Pons (tissue), 1 donor: ENCODE measurements at places on chromosomes 5 and 9.

DNA sequence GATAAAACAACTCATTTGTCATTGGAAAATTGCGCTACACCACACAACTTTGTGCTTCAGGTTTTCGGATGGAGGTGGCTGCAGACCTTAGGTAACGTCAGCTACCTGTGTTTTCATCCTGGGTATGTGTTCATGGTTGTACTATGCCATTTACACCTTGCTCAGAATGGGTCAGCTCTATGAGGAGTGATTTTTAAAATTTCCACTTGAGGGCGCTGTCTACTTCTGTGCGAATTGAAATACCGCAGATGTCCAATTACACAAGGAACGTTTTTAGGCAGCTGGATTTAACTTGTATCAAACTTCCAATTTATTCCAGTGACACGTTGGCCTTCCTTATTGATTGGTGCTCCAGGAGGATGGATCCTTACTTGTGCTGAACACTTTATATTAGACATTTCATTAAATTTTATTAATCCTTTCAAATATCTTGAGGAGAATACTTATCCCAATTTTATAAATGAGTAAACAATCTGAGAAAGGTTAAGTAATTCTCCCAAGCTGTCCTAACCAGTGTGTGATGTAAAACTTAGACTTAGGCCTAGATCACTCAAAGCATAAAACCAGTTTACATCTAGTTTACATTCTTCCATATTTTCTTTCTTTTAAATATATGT, 23.4 kb downstream of the DMRTA1 start:
- DNase-seq = peak; percentile 37

GRCh38 chr5:143002459-143003327, 232.5 kb downstream of the ARHGAP26 start:
- peak; percentile 90 for DNase-seq

GRCh38 chr9:100014846-100015245, 84.0 kb downstream of the ERP44 start:
- peak; percentile 12 for DNase-seq

- DNase-seq = no peak
These were observed 15.1 kb downstream of the LMBRD2 start for GRCh38 chr5:36136581-36136980.

DNA sequence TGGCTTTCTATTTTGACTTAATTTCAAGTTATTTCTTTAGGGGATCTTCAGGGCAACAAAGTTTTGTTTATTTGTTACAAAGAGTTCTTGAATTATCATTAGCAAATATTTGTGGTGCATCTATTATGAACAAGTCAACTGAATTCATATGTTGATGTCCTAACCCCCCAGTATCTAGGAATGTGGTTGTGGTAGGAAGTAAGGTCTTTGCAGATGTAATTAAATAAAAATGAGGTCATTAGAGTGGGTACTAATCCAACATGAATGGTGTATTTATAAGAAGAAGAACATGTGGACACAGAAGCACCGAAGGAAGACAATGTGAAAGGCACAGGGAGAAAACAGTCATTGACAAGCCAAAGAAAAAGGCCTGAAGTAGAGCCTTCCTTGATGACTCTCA, 474.0 kb upstream of the DAB2 start:
- DNase-seq = no peak

DNA sequence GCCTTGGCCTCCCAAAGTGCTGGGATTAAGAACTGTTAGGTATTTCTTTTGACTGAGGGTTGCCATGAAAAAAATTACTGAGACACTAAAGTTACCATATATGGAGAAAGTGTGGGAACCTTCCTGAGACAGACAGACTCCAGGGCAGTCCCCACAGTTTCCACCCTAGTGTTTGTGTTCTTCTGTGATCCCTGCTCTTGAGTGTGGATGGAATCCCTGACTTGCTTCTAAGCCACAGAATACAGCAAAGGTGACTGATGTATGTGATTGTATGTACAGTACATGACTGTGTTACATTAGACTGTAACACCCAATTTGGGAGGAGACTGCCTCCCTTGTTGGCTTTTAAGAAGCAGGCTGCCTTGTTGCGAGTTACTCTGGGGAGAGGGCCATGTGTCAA, 24.7 kb upstream of the ADAM19 start:
- no peak for DNase-seq

DNA sequence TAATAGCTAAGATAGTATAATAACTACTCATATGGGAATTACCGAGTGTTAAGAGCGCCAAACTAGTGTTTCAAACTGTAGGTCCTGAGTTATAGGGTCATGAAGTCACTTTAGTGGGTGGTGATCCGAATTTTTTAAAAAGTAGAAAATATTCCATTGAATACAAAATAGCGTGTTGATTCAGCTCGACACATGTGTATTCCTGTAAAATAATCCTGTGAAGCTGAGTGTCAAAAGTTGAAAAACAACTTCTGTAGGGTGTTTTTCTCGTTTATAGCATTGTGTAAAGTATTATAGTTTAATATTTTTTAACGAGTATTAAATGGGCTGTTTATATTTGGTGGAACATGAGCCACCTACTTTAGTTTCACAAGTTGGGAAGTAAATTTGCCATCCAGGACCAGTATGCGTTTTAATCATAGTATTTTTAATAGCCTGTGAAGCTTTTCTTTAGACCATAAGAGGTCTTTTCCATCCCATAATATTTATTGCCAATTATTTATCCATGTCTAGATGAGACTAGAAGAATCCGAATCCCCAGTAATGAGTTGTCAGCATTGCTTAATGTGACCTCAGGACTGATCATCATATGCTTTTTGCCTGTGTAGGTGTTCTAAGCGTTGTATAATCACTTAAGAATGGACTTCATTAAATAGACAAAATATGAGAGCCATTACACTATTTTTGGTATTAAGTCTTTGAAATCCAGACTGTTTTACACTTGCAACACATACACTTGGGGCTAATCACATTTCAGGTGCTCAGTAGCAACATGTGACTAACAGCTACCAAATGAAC, 84.1 kb downstream of the PTPDC1 start:
- no peak for DNase-seq

DNA sequence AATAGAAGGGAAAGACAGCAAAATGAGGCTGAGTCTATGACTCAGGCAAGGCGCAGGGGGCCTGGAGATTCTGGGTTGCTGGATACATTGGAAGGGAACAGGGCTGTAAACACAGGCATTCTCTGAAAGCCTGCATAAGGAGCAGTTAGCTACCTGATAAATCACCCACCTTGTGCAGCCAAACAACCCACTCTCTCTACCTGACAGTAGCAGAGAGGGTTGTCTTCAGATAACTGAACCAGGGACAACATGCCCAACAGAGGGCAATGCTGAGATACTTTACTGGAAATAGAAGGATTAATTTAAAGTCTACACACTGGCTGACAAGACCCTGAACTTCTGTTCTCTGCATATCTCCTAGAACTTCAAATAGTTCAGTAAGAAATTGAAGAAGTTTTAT, 161.6 kb downstream of the KCTD16 start:
- DNase-seq = no peak

DNA sequence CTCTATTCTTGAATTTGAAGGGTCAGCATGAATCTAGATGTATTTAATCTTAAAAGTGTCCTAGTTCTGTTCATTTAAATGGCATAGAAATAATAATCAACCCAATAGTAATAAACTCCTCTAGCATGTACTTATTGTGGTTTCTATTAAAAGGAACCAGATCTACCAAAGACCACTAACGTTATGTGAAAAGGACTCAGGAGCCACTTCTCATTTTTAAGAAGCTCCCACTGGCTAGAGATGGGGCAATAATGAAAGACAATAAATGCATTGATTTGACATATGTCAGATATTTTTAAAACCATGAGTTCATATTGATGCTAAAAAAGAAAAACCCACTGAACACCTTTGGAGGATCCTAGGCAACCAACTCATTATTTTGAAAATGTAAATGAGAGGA, 191.9 kb downstream of the ATP10B start:
- DNase-seq = no peak

GRCh38 chr5:120552638-120553037, 88.5 kb downstream of the PRR16 start:
- DNase-seq = no peak

GRCh38 chr5:139251281-139251687, 42.3 kb upstream of the MATR3 start:
- DNase-seq = no peak

DNA sequence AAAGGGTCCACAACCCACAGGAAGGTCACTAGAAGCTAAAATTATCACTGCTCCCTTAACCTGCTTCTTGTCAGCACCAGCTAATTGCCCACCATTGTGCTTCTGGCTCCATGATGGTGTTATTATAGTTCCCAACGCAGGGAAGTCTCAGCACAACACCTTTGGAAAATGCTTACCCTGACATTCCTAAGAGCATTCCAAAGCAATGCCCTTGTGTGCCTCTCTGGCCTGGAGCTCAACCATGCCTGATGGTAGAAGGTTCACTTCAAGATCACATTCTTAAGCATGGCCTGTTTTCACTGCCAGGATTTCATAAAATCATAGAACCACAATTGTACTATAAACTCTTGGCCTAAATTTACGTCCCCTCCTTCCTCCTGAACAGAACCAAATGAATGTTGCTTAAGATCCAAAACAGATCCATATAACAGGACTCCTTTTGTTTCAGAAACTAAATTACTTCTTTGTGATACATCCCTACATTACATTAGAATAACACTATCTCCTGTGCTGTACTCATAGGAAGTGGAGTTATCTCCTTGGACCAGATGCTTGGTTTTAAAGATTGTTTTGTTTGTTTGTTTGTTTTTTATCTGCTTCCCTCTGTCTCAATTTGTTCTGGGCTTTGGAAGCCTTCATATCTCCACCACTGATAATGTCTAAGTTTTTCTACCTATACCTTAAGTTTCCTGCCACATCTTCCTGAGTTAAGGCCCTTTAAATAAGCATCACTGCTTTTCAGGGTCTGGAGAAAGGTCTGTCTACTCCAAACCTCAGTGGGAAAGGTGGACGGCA, 32.1 kb downstream of the ARL15 start:
- DNase-seq = no peak

DNA sequence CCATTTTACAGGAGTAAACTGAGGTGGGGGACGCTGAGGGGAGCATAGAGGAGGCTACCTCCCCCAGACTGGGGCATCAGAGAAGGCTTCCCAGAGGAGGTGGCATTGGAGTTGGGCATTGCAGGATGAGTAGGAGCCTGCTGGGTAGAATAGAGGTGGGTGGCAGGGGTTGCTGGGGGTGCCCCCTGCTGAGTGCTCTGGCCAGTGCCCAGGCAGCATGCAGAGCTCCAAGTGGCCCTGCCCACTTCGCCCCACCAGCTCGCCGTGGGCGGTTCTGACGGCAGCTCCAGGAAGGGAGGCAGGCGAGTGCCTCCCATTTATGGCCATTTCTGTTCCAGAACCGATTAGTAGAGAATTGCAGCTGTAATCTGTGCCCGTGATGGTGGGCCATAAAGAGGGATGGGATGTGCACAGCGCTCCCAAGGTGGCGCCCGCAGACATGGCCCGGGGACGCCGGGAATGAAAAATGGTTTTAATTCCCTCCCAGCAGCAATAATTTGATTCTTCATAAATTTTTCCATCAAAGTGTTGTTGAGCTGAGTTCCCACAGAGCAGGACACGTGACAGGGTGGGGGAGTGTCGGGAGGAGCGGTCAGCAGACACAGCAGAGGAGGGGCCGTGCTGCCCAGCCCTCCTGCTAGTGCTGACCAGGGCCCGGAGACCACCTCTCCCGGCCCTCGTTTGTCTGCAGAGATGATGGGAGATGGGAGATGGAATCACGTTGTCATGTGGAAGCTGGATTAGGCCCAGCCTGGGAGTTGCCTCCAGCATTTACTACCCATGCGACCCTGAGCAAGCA, 75.5 kb downstream of the LMX1B start:
- DNase-seq = no peak

GRCh38 chr9:35407846-35408245, 82.1 kb upstream of the RUSC2 start:
- peak; percentile 19 for DNase-seq

- no peak for DNase-seq
These were observed 36.7 kb downstream of the GPR21 start for GRCh38 chr9:123070198-123070597.

GRCh38 chr9:91978740-91979414, 28.8 kb upstream of the ROR2 start:
- DNase-seq = peak; percentile 11

DNA sequence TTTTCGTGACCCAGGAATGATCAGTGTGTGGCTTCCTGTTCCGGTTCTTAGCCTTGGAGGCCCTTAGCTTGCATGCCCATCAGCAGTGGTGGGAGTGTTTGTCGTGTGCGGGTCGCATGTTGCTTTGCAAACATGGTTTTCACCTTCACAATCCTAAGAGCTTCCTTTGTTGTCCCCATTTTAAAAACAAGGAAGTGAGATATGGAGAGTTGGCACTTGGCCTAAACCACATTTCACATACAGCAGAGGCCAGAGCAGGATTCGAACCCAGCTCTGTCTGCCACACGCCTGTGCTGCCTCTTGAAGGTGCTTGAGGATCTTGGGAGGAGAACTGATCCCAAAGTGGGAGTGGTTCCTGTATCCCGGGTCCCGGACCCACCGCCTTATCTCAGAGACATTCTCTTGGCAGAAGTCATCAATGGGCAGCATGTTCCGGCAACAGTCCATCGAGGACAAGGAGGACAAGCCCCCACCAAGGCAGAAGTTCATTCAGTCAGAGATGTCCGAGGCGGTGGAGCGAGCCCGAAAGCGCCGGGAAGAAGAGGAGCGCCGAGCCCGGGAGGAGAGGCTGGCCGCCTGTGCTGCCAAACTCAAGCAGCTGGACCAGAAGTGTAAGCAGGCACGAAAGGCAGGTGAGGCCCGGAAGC, 38.2 kb upstream of the POMT1 start:
- no peak for DNase-seq

DNA sequence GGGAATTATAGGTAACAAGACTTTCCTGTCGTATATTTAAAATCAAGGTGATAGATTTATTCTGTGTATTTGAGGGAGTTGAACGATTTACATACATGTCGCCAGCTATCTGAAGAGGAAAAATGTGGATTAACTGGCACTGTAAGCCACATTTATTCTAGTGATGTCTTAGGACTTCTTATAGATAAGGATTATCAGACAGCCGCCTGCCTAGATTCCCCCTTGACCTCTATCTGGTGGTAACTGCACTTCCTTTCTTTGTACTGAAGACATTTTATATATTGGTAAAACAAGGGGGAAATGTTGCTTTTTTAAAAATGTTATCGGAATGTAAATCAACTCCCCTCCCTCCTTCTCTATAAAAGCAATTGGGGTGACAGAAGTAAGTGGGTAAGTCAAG, 39.3 kb upstream of the F2RL2 start:
- DNase-seq = no peak

GRCh38 chr9:115200711-115201505, 83.0 kb upstream of the TNC start:
- DNase-seq = no peak

- DNase-seq = peak; percentile 34
These were observed 10.9 kb downstream of the MFAP3 start for GRCh38 chr5:154049636-154050035.

DNA sequence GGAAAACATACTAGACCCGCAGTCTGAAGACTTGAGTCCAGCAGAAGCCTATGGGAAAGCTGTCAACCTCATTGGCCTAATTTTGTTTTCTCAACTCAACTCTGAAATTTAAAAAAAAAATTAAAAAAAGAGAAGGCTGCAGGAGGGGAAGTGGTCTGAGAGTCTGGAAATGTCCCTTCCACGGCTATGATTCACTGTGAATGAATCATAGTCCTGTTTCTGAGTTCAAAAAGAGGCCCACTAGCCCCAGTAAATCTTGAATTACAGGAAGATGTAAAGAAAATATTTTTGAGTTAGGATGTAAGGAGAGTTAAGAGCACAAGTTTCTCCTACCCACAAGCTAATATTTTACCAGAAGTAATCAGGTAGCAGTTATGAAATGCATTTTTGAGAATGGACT, 565.5 kb upstream of the DMAC1 start:
- no peak for DNase-seq

GRCh38 chr9:120365386-120365785, 214.6 kb downstream of the CDK5RAP2 start:
- DNase-seq = no peak

GRCh38 chr5:159220206-159220605, 10.9 kb upstream of the RNF145 start:
- no peak for DNase-seq
